ENCODE measurements at places on chromosomes 2 and 18.

DNA sequence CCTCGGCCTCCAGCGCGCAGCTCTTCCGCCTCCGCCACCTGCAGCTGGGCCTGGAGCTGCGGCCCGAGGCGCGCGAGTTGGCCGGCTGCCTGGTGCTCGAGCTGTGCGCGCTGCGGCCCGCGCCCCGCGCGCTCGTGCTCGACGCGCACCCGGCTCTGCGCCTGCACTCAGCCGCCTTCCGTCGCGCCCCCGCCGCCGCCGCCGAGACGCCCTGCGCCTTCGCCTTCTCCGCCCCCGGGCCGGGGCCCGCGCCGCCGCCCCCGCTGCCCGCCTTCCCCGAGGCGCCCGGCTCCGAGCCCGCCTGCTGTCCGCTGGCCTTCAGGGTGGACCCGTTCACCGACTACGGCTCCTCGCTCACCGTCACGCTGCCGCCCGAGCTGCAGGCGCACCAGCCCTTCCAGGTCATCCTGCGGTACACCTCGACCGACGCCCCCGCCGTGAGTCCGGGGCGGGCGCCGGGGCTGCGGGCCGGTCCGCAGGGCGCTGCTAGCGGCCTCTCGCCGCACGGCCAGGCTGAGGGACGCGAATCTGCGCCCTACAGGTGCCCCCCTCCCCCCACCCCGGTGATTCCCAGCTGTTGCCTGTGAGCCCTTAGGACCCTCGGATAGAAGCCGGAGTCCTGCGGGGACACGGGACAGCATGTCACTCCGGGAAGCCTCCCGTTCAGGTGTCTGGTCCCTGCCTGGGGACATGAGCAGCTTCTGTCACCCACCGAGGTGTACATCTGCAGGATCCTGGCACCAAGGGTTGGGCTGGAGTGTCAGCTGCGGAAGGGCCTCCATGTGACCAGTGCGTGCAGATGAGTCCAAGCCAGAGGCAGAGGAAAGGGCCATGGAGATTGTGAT lies 616 bp downstream of the RNPEPL1 start:
- DNase-seq: no peak

DNA sequence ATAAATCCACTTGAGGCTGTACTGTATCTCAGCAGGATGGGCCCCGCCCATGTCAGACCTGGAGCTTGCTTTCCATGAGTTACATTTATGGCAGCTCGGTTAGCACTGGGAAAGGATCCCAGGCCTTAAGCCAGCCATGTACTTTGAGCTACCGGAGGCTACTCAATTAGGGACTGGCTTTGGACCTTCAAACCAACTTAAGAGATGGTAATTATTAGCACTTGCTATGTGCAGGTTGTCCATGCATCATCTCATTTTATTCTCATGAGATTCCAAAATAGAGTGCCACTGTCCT lies 64.4 kb downstream of the ACTR2 start:
- DNase-seq: no peak

DNA sequence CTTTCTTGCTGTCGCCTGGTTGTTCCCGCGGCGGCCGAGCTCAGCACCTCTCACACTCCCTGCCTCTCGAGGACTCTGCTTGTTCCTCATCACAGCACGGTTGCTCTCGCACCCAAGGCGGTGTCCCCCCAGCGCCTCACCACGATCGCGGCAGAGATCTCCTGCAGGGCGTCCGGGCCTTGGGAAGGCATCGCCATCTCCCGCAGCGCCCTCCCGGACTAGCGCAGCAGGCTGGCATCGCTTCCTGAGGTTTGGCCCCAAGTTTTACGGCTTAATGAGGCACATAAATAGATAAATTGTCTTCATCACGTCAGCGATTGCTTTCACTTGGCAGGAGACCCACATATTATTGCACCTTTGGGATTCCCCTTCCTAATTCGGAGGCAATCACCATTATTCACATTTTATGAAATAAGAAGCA lies 125.4 kb downstream of the RGPD3 start:
- peak; percentile 14 for DNase-seq

DNA sequence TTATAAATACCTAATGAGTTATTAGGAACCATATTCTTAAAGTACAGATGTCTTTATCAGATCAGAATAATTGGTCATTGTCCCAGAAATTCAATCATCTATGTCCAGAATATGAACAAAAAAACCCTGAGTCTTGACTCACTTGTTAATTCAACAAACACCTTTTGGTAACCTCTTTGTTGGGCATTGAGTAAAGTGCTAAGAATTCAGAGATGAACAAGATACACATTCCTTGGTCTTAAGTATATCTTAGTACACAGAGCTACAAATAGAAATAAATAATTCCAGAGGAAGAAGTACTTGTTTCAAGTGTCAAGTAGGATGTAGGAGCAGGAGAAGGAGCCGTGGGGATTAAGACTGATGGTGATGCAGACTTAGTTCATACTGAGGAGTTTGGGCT lies 798.1 kb downstream of the CPS1 start:
- DNase-seq: no peak

DNA sequence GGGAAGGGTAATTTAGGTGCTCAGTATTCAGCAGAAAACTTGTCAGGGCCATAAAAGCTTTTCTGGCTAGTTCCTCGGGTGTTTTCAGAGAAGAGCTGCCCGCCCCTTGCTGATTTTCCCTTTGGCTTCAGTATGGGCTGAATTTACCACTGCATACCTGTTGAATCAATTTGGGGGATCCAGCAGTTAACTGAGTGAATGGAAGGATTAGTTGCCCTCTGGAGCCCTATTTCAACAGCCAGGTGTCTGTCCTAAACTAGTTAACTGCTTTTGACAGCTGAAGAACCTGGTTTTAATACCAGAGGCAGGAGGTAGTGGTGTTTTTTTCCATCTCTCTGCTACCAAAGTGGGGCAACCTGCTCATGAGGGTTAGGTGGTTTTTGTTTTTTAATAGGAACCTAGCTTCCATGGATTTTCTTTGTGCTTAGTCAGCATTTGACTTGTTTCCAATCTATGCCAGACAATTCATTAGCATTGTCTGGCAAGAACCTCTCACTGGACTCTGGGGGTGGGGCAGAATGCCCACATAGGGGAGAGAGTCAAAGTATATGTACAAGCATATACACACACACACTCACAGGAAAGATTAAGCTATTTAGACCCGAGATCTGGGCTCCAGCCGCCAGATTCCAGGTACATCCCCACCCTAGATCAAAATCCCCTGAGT lies 166.5 kb upstream of the SIX3 start:
- no peak for DNase-seq

DNA sequence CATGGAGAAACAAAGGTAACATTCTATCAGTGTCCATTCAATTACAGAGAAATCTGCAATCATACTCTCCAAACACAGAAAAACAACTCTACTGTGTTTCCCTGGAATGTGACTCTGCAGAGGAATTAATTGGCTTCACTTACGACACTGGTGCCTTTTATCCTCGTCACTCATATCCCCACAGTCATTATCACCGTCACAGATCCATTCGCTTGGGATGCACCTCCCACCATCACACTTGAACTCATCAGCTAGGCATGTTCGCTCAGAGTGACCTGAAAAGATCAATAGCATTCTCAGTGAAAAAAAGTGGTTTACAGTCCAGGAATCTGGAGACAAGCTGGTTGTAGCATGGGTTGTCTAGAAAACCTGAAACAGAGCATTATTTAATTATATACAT lies 124.3 kb downstream of the DHRS9 start:
- no peak for DNase-seq

- DNase-seq: no peak
These were observed 29.5 kb upstream of the MEIS1 start for GRCh38 chr2:66405473-66405872.
